Progenitor cell of endocrine pancreas (in vitro differentiated cells): ENCODE measurements at places on chromosomes 5 and 9. TPM values are rescaled to one million over a fixed set of nuclear protein-coding genes. Genes with fewer than 3 reads are reported as not detected.
A peak's percentile ranks its signal among the peaks of the same experiment; 100 is the strongest.

DNA sequence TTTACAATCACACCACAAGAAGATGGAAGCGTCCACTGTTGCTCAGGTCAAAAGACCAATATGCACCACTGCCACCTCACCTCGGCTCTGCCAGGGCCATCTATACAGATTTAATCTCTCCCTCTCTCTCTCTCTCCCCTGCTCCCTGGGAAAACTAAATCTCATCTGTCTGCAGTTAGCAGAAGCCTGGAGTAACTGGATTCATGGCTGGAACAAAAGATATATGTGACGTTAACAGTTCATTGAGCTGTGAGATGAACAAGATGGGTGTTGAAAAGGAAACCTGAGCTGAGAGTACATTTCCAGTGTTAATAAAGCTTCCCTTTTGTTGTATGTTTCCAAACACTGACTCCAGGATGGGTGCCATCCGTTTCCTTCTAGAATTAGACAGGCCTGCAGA lies 369.7 kb downstream of the CDK5RAP2 start:
- H3K4me3 ChIP-seq, result no peak overlapping the region
- H3K36me3 ChIP-seq, result no peaks in the 10 kb centered on the region
- H3K27me3 ChIP-seq, result peaks cover 10% of the 10 kb centered on the region

GRCh38 chr5:144328980-144329379 lies 158.3 kb downstream of the KCTD16 start:
- no peak for DNase-seq
- no peak overlapping the region for H3K27ac ChIP-seq
- no peak overlapping the region for H3K4me3 ChIP-seq

- no peaks in the 10 kb centered on the region for H3K27me3 ChIP-seq
- DNase-seq, result no peak
- H3K27ac ChIP-seq, result no peak overlapping the region
Measured at GRCh38 chr5:102651466-102651865, 103.6 kb upstream of the PAM start.

GRCh38 chr9:33256236-33256635 lies 8.3 kb downstream of the BAG1 start:
- no peaks in the 10 kb centered on the region for H3K27me3 ChIP-seq
- peaks cover 24% of the 10 kb centered on the region for H3K36me3 ChIP-seq
- H3K4me3 ChIP-seq, result no peak overlapping the region
- no peak overlapping the region for H3K27ac ChIP-seq
- no peaks in the 10 kb centered on the region for H3K4me1 ChIP-seq

DNA sequence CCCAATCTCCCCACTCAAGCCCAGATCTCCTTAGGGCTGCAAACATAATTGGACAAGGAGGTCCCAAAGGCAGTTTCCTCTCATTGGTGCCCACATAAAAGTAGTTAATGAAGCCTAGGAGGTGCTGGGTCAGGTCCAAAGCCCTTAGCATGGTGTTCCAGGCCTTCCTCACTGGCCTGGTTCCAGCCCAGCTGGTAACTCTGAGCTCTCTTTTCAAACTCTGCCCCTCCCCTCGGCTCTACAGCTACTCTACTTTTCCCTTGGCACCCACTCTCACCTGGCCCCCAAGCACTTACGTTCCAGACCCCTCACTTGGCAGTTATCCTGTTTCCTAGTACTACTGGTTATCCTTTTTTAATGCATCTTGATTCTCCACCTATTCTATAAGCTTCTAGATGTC lies 9.9 kb downstream of the SEPTIN8 start:
- H3K4me1 ChIP-seq, result peaks cover 1% of the 10 kb centered on the region
- H3K27ac ChIP-seq, result peak overlapping the region; percentile 42
- peaks cover 9% of the 10 kb centered on the region for H3K36me3 ChIP-seq
- no peaks in the 10 kb centered on the region for H3K27me3 ChIP-seq
- no peak for DNase-seq
- H3K4me3 ChIP-seq, result no peak overlapping the region

DNA sequence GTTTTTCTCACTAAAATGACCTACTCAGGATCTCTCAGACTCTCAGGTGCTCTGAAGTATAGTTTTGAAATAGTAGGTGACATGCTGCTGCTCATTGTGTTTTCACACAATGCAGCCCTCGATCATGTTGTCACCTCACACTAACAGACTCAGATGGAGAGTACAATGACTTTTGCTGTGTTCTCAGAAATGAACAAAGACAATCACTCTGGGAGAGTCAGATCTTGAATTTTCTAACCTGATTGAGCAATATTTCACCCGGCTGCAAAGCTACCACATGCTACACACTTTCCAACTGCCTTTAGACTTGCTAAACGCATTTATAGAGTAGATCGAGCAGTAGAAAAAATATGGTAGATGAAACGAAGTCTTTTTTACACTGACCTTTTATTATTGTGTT lies 113.4 kb downstream of the ST8SIA4 start:
- no peak overlapping the region for H3K4me3 ChIP-seq
- H3K27me3 ChIP-seq, result no peaks in the 10 kb centered on the region

Gene BTNL8
- not detected in 2 replicates for total RNA-seq

GRCh38 chr9:134536101-134536900 lies 105.3 kb upstream of the COL5A1 start:
- H3K27ac ChIP-seq, result no peak overlapping the region
- no peaks in the 10 kb centered on the region for H3K4me1 ChIP-seq
- no peak overlapping the region for H3K4me3 ChIP-seq
- H3K27me3 ChIP-seq, result peaks cover 13% of the 10 kb centered on the region
- no peak for DNase-seq

Gene CD180
- total RNA-seq, result not detected in 2 replicates

DNA sequence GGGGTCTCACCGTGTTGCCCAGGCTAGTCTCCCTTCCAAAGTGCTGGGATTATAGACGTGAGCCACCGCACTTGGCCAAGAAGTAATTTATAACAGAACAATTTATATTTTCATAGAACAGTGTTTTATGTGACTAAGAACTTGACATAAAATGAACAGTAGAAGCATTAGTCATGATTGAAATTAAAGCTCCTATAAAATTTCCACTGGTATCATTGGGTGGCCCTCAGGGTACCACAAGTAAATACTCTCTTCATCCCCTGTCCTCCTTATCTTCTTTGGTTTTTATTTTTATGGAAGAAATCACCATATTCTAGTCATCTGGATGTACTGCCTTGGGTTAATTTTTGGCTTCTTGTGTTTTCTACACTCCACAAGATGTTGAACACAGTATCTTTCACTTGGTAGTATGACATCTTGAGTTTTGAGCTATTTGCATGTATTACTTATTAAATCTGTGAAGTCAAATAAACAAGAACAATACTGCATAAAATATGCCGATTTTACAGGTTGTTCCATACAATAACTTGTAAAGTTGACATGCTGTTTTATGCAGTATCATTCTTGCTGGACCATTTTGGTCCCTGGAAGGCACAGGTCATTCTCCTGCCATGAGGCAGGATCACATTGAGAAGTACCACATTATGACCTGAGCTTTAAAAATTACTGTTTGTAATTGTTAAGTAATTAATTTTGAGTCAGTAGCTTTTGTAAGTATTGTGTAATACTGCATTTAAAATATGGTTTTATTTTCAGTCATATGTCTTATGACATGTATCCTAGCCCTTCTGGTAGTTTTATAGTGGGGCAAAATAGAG lies 24.4 kb downstream of the LMNB1 start:
- no peak for DNase-seq
- peaks cover 15% of the 10 kb centered on the region for H3K36me3 ChIP-seq
- no peaks in the 10 kb centered on the region for H3K27me3 ChIP-seq
- H3K27ac ChIP-seq, result no peak overlapping the region
- no peak overlapping the region for H3K4me3 ChIP-seq
- H3K4me1 ChIP-seq, result peaks cover 3% of the 10 kb centered on the region

DNA sequence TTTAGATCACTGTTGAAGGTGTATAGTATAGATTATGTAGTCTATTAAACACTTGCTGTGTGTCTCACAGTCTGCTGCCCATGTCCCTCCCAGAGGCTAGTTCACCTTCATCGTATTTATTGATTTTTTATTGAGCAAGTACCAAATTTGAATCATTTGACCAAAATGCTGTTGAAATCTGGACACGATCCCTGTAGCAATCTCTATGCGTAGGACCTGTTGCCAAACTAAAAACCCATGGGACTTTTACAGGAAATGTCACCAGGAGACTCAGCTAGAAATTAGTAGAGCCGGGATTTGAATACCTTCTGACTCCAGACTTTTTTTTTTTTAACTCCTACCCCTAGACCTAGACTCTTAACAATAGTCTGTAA lies 17.5 kb downstream of the SLC31A1 start:
- H3K4me1 ChIP-seq, result peaks cover 2% of the 10 kb centered on the region
- no peaks in the 10 kb centered on the region for H3K27me3 ChIP-seq
- H3K36me3 ChIP-seq, result no peaks in the 10 kb centered on the region
- no peak overlapping the region for H3K4me3 ChIP-seq
- H3K27ac ChIP-seq, result no peak overlapping the region

GRCh38 chr9:83068414-83068813 lies 5.5 kb upstream of the RASEF start:
- peaks cover 19% of the 10 kb centered on the region for H3K4me1 ChIP-seq
- H3K4me3 ChIP-seq, result no peak overlapping the region
- H3K27me3 ChIP-seq, result no peaks in the 10 kb centered on the region
- H3K36me3 ChIP-seq, result peaks cover 17% of the 10 kb centered on the region
- DNase-seq, result no peak

GRCh38 chr9:95350266-95350665 lies 32.8 kb upstream of the FANCC start:
- no peak overlapping the region for H3K27ac ChIP-seq
- H3K27me3 ChIP-seq, result peaks cover 41% of the 10 kb centered on the region
- H3K4me1 ChIP-seq, result peaks cover 1% of the 10 kb centered on the region

Gene FBP2
- not detected in 2 replicates for total RNA-seq

- H3K27ac ChIP-seq, result no peak overlapping the region
- H3K4me3 ChIP-seq, result no peak overlapping the region
- DNase-seq, result no peak
- H3K4me1 ChIP-seq, result no peaks in the 10 kb centered on the region
- no peaks in the 10 kb centered on the region for H3K27me3 ChIP-seq
Measured at GRCh38 chr5:145743396-145744061, 91.6 kb downstream of the PRELID2 start.

DNA sequence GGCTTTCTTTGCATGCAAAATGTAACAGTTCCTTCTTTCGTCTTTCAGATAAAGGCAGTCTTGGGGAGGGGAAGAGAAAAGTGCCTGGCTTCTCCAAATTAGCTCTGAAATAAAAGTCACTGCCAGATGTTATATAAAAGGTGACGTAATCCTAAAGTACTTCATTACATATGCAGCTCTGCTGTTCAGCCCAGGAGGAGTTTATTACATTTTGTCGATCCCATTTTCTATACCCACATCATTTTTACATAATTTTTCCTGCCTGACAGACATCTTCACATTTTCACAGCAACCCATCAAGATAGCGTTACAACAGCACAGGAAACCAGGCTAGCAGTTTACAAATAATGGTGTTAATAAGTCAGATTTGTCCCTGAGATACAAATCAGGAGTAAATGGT lies 86.7 kb upstream of the SLC30A5 start:
- no peak for DNase-seq
- H3K36me3 ChIP-seq, result no peaks in the 10 kb centered on the region
- H3K4me1 ChIP-seq, result no peaks in the 10 kb centered on the region
- no peak overlapping the region for H3K27ac ChIP-seq
- no peak overlapping the region for H3K4me3 ChIP-seq

DNA sequence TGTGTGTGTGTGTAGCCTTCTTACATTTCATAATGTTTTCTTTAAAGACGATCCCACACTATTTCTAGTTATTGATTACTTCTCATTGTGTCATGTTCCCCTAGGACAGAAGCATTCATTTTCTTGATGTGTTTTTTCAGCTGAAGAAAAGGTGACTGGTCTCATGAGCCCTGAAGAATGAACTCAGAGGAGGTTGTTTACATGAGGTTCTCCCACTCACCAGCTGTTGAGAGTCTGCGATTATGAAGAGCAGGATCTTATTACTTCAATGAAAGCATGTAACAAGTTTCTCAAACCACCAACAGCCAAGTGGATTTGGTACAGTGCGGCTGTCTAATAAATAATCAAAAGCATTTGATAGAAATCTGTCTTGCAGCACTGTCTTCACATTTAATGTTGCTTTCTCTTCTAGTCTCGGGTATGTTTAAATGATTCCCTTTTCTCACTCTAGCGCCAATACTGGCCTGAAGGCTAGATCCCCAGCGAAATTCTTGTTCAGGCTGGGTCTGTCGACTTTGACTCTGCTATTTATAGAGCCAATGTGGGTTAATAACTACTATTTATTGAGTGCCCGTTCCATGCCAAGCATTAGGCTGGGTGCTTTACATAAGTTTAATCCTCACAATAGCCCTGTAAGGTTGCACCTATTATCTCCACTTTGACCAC lies 9.6 kb upstream of the FSD1L start:
- no peak overlapping the region for H3K4me3 ChIP-seq
- H3K4me1 ChIP-seq, result peaks cover 20% of the 10 kb centered on the region
- no peak for DNase-seq
- H3K27ac ChIP-seq, result peak overlapping the region; percentile 94

DNA sequence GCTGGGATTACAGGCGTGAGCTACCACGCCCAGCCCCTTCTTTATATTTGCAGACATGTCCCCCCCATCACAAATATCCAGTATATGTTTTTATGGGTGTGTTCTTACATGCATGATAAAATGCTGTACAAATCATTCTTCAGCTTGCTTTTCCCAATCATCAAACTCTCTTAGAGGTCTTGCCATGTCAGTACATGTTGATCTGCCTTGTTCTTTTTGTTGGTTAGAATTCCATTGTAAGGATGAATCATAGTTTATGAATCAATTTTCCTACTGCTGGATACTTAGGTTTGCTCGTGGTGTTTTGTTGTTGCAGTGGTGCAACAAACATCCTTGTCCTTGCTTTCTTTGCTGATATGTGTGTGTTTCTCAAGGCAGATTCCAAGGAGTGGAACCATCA lies 79.9 kb upstream of the NEURL1B start:
- H3K36me3 ChIP-seq, result no peaks in the 10 kb centered on the region
- peaks cover 55% of the 10 kb centered on the region for H3K4me1 ChIP-seq
- H3K27ac ChIP-seq, result no peak overlapping the region
- DNase-seq, result no peak
- H3K27me3 ChIP-seq, result peaks cover 43% of the 10 kb centered on the region

DNA sequence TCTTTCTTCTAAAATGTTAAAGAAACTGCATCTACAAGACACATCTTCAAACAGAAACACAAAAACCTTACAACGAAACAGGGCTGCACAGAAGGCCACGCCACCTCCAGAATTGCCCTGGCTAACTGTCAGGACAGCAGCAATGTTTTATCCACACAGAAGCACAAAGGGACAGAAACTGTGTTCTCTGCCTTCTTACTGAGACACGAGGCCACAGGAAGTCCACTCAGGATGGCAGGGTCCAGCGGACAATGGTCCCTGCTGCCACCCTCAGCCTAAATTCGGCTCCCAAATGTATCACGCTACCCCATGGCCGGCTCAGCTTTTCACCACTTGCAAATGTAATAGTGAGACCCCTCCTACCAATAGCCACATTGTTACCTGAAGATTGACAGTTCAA lies 159.8 kb upstream of the PHYKPL start:
- no peak overlapping the region for H3K4me3 ChIP-seq
- H3K36me3 ChIP-seq, result no peaks in the 10 kb centered on the region
- DNase-seq, result no peak
- peaks cover 26% of the 10 kb centered on the region for H3K27me3 ChIP-seq

- DNase-seq, result no peak
- H3K4me1 ChIP-seq, result peaks cover 4% of the 10 kb centered on the region
- H3K36me3 ChIP-seq, result no peaks in the 10 kb centered on the region
- H3K4me3 ChIP-seq, result no peak overlapping the region
- no peak overlapping the region for H3K27ac ChIP-seq
- peaks cover 7% of the 10 kb centered on the region for H3K27me3 ChIP-seq
Measured at GRCh38 chr9:8869812-8870211, 1070.2 kb upstream of the DMAC1 start.

GRCh38 chr9:92534674-92535073 lies 1.1 kb downstream of the ECM2 start:
- no peak overlapping the region for H3K27ac ChIP-seq
- no peak overlapping the region for H3K4me3 ChIP-seq
- H3K27me3 ChIP-seq, result no peaks in the 10 kb centered on the region
- DNase-seq, result no peak
- peaks cover 10% of the 10 kb centered on the region for H3K4me1 ChIP-seq
